ENCODE measurements at places on chromosomes 1 and 21.

GRCh38 chr1:168921629-168922028 lies 184.9 kb upstream of the ATP1B1 start:
- no peaks in the 10 kb centered on the region for H3K36me3 ChIP-seq
- no peak overlapping the region for H3K4me3 ChIP-seq
- peaks cover 5% of the 10 kb centered on the region for H3K4me1 ChIP-seq
- H3K27me3 ChIP-seq: peaks cover 8% of the 10 kb centered on the region

DNA sequence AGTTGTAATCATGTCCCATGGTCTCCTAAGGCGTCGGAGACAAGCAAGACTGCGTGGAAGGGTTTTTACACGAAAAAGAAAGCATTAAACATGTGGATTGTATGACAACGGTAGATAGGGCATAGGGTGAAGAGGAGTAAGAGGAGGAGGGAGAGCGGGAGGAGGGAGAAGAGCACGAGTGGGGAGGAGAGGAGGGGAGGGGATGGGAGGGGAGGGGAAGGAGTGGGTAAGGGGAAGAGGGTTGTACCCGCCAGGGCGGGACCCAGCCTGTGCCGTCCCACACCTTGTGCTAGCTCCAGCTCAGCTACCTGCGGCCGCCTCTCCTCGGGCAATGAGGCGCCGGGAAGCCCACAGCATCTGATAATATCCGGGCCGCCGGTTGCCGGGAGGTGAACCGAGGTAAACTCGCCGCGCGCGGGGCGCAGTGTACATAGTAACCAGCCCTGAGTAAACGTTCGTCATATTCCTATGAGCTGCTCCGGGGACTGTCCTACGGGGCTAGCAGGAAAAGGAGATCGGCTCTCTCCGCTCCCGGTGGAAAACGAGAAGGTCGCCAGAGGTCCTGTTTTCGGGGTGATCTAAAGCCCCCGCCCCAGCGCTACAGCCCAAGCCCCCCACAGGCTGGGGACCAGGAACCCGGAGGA lies 449 bp upstream of the RCAN3 start:
- peaks cover 24% of the 10 kb centered on the region for H3K36me3 ChIP-seq
- H3K4me3 ChIP-seq: peak overlapping the region; percentile 68
- H3K27me3 ChIP-seq: peaks cover 11% of the 10 kb centered on the region
- peak overlapping the region; percentile 89 for H3K27ac ChIP-seq
- DNase-seq: peak; percentile 79

DNA sequence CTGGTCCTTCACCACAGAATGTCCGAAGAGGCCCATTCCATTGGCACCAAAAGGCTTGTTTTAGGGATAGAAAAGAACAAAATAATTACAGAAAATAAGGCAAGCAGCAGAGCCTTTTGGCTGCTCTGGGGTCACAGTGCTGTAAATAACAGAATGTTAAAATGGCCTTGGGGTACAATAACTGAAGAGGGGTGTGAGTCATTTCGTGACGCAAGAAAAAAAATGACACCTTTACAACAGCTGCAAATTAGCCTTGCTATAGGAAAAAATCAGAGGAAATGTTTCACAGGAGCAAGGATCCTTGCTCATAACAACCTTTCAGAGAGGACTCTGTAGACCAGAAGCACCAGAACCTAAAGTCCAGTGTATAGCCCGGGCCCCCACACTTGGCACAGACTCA lies 483.4 kb downstream of the OMA1 start:
- H3K27me3 ChIP-seq: peaks cover 10% of the 10 kb centered on the region
- H3K36me3 ChIP-seq: no peaks in the 10 kb centered on the region
- H3K4me1 ChIP-seq: no peaks in the 10 kb centered on the region
- no peak overlapping the region for H3K4me3 ChIP-seq

DNA sequence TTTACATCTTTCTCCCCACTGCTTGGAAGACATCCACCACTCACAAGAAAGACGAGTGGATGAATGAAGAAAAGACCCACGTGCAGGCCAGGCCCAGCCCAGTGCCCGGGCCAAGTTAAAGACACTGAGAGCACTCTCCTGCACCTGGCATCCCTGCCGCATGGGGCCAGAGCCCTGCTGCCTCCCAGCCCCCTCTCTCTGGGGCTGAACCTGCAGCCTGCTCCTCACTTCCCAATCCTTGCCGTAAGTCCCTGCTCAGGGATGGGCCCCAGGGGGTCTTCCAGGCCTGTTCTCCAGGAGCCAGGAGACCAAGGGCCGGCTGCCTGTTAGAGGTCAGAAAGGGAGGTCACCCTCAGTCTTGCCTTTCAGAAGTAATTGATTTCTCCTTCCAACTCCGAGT lies 168.5 kb upstream of the ZC3H12A start:
- H3K4me3 ChIP-seq: no peak overlapping the region
- DNase-seq: no peak
- H3K27ac ChIP-seq: no peak overlapping the region
- H3K4me1 ChIP-seq: no peaks in the 10 kb centered on the region

GRCh38 chr1:30988045-30988444 lies 77.5 kb downstream of the PUM1 start:
- H3K27me3 ChIP-seq: no peaks in the 10 kb centered on the region
- H3K27ac ChIP-seq: peak overlapping the region; percentile 1
- DNase-seq: no peak
- H3K4me3 ChIP-seq: no peak overlapping the region

GRCh38 chr1:20466273-20466672 lies 19.7 kb downstream of the CAMK2N1 start:
- H3K27ac ChIP-seq: no peak overlapping the region
- no peak for DNase-seq
- no peaks in the 10 kb centered on the region for H3K36me3 ChIP-seq
- H3K4me1 ChIP-seq: no peaks in the 10 kb centered on the region
- H3K27me3 ChIP-seq: peaks cover 20% of the 10 kb centered on the region
- no peak overlapping the region for H3K4me3 ChIP-seq

DNA sequence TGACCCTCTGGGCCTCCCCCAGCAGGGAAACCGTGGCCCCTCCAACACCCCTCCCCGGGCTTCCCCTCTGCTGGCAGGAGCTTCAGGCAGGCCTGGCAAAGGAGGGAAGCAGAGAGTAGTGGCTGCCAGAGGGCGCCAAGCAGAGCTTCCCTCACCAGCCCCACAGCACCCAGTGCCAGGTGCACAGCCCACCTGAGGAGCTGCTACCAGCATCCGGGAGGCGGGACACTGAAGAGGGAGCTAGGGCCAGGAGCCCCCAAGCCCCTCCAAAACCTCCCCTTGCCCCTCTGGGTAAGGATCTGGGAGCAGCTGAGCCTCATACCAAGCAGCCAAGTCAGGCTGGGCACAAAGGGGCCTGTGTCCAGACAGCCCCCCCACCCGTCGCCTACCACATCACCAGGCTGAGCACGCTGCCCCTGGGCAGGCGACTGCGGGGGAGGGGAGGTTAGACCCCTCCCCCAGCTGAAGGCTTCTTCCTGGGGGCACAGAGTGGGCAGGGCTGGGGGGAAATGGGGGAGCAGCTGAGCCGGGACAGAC lies 19.6 kb downstream of the CCDC24 start:
- DNase-seq: no peak
- H3K4me1 ChIP-seq: no peaks in the 10 kb centered on the region
- H3K4me3 ChIP-seq: no peak overlapping the region
- H3K36me3 ChIP-seq: no peaks in the 10 kb centered on the region
